ENCODE measurements at places on chromosomes 16 and 17.
A peak's percentile ranks its signal among the peaks of the same experiment; 100 is the strongest.

GRCh38 chr16:24975428-24975889 is 39.7 kb downstream of the ARHGAP17 start:
- DNase-seq = no peak

DNA sequence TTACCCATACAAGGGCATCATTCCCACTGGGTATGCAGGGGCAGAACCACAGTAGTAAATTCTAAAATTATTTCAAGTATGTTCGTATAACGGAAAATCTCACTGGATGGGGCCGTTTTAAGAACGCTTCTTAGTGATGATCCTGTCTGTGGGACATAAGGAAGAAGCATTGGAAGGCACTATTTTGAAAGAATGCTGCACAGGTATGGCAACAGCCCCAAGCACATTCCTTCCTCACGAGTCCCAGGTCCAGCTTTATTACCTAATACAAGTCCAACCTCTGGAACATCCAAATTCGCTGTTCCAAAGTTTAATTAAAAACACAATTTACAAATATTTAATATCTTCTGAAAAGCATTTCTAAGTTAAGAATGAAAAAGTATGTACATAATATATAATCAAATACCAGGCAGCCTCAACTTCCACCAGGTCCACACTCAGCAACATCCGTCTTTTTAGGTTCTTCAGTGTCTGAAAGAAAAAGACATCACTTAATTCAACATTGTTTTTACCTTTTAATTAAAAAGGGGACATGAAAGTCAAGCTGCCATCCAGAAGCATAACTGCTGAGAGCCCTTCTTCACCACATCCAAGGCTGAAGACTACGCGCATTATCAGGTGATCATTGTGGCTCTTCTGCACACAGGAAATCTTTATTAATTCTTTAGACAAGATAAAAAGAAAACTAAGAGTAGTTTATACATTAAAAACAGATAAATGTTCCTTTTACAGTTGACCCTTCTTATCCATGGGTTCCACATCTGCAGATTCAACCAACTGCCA is 49.8 kb downstream of the BRD7 start:
- DNase-seq = no peak

- DNase-seq = no peak
These were observed 217.3 kb upstream of the IRX3 start for GRCh38 chr16:54503856-54504219.

- DNase-seq = peak; percentile 48
These were observed 9.1 kb downstream of the IGFBP4 start for GRCh38 chr17:40452216-40452787.

DNA sequence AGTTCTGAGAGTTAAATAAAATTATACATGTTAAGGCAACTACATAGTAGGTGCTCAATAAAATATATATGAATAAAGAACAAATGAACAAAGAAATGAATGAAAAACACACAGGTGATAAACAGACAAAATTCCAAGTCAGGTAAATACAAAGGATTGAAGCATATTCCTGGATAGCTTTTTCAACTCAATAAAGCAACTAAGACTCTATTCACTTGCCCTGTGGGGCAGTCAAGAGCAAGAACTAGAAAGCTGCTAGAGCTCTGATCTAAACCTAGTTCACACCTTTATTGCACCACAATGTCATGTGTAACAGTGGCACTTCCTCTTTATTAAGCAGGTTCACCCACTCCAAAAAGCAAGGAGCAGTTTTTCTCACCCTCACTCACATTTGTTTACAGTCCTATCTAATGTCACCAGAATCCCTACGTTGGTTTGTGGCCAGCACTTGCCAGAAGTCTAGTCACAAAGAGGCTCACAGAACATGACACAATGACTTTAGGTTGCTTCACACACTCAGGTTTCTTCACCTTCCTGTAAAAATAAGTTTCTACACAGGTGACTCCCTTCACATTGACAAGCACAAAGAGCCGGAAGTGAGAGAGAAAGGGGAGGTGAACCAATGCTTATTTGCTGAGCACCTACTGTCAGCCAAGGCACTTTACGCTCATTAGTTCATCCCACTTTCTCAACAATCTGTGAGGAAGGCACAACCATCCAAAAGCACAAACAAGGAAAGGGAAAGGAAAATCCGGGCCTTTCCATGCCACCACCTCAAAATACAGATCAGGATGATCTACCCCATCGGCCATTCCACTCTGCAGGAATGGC is 70.8 kb downstream of the XPO6 start:
- no peak for DNase-seq

DNA sequence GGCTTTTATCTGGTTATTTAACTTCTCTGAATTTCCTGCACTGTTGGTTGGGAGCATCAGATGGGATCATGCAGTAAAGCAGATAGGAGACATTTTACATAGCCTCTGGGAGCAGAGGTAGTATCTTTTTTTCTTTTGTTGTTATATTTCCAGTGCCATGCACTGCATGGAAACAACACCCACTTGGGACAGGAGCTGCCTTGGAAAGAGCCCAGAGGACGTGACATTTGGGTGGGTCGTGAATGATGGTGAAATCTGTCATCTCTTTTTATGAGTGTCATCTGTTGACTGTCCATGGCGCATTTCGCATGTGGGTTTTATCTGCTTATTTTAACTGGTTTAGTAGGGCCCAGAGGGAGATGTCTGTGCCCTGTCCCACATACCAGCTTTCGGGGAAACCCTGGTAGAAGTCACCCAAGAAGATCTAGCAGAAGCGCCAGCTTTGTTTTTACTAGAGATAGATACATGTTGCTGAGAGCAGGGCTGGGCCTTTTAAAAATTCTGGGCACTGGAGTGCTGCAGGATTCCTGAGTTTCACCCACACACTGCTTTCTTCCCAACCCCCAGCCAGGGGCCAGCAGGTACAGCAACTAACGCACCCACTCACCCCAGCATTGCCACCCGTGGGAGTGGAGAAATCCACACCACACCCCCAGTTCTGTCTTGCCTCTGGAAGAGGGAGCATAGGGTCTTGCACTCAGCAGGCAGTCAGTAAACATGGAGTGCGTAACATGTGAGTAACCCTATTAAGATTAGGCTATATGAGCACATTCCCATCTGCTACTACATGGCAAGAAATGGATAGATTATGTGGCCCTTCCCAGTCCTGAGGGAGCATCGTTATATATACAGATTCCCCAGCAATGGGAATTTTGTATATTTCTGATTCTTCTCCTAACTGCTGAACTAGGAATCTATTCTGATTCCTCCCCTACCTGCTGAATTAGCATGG is 8.4 kb upstream of the TERF2 start:
- DNase-seq = no peak

GRCh38 chr16:88522276-88522949 is 47.8 kb upstream of the ZC3H18 start:
- DNase-seq = no peak

GRCh38 chr16:24359490-24359889 is 103.4 kb downstream of the CACNG3 start:
- DNase-seq = no peak

DNA sequence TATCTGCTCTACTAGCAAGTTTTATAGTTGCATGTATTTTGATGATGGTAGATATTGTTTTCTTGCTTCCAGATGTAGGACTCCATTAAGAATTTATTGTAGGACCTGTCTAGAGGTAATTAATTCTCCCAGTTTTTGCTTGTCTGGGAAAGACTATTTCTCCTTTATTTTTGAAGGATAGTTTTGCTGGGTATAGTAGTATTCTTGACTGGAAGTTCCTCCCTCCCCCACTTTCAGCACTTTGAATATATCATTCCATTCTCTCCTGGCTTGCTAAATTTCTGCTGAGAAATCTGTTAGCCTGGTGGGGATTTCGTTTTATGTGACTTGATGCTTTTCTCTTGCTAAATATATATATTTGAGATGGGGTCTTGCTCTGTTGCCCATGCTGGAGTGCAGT is 8.0 kb upstream of the PHB1 start:
- no peak for DNase-seq

GRCh38 chr17:7261379-7262191 is 693 bp downstream of the CLDN7 start:
- DNase-seq = no peak

GRCh38 chr17:68035131-68035522 is 408 bp upstream of the KPNA2 start:
- no peak for DNase-seq
